Foreskin melanocyte (primary cell): ENCODE measurements at places on chromosomes 5 and 9.

GRCh38 chr5:153711755-153712154 lies 221.3 kb downstream of the GRIA1 start:
- no peak for DNase-seq

DNA sequence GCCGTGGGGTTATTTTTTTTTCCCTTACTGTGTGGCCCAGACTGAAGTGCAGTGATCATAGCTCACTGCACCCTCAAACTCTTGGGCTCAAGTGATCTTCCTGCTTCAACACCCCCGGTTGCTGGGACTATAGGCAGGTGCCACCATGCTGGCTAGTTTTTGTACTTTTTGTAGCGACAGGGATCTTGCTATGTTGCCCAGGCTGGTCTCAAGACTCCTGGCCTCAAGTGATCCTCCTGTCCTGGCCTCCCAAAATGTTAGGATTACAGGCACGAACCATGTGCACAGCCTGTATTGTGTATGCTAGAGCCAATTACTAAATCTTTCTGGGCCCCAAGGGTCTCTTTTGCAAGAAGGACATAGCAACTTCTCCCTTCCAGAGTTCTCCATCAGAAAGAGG lies 23.1 kb downstream of the GALNT10 start:
- DNase-seq, result no peak

DNA sequence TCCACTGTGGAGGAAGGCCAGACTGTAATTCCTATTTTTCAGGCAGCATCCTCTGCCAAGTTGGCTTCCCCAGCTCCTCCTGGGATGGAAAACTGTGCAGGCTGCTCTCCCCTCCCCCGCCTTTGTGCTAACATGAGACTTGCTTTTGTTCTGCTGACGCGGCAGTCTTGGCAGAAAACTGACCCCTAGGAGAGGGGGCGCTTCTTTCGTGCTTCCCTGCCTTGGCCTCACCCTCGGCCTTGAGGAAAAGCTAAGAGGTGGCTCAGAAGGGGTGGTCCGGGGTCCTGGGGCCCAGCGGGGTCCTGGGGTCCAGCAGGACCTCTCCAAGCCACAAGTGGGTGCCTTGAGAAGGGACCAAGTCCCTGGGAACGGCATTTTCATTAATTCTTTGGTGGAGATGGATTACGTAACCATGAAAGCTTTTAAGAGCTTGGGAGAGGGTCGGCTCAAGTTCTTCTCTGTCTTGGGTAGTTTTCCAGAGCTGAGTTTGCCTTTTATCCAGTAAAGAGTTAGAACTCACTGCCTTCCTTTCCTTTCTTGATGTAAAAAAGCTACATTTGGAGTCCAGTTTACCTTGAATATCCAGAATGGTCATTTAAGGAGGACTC lies 51.0 kb downstream of the SH3PXD2B start:
- no peak for DNase-seq

- DNase-seq, result no peak
Measured at GRCh38 chr5:143800715-143801114, 11.2 kb upstream of the HMHB1 start.

DNA sequence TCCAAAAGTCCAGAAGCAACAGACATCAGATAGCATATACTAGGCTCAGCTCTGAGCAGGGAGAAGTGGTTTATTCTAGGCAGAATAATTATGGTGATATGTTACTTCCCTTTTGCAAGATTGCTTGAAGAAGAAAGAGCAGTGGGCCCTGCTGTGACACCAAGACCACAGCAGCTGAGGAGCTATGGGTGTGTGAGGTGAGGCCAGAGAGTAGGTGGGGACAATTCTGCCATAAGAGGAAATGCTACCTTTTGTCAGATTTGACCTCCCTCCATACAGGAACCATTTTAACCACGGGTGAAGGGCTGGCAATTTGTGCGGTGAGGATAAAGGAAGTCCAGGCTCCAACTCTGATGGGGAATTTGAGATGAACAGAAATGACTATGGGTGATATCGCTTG lies 51.3 kb downstream of the TNFSF15 start:
- DNase-seq, result no peak
